Skin of body (tissue), 3 donors: ENCODE measurements at places on chromosomes 16 and 17.

GRCh38 chr16:25064937-25065336, 46.6 kb upstream of the LCMT1 start:
- no peak for DNase-seq

DNA sequence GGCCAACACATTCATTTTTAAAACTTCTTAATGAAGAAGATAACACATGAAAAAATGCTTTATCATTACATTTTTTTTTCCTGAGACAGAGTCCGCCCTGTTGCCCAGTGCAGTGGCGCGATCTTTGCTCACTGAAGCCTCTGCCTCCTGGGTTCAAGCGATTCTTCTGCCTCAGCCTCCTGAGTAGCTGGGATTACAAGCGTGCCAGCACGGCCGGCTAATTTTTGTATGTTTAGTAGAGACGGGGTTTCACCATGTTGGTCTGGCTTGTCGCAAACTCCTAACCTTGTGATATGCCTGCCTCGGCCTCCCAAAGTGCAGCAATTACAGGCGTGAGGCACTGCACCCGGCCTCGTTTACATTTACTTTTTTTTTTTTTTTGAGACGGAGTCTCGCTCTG, 13.2 kb downstream of the HBQ1 start:
- DNase-seq, result no peak

DNA sequence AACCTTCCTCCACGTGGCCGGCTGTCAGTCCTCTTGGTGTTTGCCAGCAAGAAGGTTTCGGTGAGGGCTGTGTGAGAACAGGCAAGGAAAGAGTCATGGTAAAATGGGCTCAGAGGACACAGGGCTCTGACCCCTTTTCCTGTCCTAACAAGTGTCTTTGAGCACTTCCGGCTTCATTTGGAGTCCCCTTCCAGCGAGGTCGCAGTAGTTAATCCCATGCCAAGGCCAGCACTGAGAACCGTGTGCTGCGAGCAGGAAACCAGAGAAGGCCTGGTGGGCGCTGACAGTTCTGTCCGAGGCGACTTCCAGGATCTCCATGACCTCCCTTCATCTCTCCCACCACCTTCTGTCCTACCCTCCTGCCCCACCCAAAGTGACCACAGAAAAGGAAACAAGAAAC, 168.1 kb downstream of the ZFHX3 start:
- no peak for DNase-seq

GRCh38 chr16:1197237-1197866, 27.7 kb downstream of the TPSG1 start:
- DNase-seq, result no peak

DNA sequence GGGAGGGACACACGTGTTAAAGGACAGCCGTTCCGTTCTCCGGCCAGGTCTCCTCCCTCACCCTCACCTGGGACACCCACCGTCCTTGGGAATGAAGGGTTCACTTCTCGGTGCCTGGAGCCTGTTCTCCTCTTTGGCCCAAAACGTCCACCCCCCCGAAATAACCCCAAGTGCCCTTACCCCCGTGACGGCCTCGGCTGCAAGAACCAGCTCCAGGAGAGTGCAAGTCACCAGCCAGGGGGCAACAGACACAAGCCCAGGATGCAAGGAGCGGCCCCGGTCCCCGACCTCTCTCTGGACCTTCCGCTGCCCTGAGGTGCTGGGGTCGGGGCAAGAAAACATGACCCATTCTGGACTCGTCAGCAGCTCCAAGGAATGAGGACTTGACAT, 20.0 kb upstream of the UBE2I start:
- no peak for DNase-seq

DNA sequence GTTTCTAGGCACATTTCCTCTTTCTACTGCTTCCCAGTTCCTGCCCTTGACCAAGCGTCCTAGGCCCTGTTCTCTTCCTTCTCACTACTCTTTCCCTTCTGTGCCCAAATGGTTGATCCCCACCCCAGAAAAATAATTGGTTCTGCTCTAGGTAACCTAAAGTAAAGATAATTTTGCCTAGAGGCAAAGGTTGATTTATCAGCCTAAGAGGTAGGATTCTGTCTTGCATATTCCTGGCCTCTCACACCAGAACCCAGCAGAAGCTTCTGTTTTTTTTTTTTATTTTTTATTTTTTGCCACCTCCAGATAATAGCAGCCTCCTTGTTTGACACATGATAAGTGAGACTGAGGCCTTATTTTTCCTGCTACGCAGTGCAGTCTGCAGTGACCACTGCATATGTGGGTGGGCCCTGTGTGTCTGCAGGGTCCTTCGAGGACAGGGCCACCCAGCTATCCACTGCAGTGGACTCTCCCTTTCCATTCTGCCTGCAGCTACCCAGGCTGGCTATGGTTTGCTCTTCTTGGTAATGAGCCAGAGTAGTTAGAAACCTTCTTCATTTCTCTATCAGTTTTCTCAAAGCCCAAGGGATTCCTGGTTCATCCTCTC, 701 bp downstream of the PIPOX start:
- no peak for DNase-seq

GRCh38 chr17:44209786-44210341, 9.6 kb downstream of the UBTF start:
- no peak for DNase-seq

- no peak for DNase-seq
Measured at GRCh38 chr17:74742153-74742515, 5.1 kb downstream of the RAB37 start.

DNA sequence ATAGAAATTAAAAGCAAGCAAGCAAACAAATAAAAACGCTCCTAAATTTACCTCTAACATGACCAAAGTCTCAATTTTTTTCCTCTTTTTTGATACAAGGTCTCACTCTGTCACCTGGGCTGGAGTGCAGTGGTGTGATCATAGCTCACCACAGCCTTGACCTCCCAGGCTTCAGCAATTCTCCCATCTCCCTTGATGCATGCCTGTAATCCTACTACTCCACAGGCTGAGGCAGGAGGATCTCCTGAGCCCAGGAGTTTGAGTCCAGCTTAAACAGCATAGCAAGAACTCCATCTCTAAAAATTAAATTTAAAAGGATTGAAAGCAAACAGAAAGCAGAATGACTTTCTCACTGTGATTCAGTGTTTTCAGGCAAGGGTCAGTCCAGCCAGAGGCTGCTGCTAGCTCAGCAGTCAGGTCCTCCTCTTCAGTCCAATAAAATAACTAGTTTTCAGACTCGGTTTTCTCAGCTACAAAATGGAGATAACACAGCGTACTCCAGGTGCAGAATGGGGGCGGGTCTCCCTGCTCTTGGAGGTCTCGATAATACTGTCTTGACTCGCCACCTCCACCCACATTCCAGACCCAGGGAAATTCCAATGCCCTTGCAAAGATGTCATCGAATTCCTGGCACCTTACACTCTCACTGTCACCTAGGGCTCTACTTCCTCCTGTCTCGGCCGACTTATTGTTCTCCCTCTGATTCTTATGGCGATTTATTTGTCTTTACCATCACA, 20.7 kb upstream of the MRTFB start:
- DNase-seq, result no peak
